ENCODE measurements at places on chromosomes 5 and 9. TPM values are rescaled to one million over a fixed set of nuclear protein-coding genes. Genes with fewer than 3 reads are reported as not detected.

PCDHGB5 gene
- total RNA-seq, result not detected

CYSRT1 gene
- 0.89 TPM for total RNA-seq

DNA sequence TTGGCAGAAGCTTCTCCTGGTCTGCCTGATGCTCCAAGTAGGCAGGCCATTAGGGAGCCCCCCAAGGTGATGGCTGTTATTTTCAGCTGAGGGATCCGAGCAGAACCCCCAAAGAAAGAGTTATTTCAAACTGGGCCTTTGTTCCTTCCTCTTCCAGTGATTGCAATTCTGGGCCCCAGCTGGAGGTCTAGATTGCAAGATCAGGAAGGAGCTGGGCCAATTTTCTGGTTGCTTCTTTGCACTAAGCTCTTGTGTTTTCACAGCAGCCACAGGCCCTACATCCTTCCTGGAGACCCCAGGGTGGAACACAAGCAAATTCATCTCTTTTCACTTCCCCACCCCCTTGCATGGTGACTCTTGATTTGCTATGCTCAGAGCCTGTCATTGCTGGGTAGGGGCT lies 215.0 kb downstream of the SEMA6A start:
- no peak for DNase-seq

PCDHGA12 gene
- total RNA-seq, result 0.07 TPM

DNA sequence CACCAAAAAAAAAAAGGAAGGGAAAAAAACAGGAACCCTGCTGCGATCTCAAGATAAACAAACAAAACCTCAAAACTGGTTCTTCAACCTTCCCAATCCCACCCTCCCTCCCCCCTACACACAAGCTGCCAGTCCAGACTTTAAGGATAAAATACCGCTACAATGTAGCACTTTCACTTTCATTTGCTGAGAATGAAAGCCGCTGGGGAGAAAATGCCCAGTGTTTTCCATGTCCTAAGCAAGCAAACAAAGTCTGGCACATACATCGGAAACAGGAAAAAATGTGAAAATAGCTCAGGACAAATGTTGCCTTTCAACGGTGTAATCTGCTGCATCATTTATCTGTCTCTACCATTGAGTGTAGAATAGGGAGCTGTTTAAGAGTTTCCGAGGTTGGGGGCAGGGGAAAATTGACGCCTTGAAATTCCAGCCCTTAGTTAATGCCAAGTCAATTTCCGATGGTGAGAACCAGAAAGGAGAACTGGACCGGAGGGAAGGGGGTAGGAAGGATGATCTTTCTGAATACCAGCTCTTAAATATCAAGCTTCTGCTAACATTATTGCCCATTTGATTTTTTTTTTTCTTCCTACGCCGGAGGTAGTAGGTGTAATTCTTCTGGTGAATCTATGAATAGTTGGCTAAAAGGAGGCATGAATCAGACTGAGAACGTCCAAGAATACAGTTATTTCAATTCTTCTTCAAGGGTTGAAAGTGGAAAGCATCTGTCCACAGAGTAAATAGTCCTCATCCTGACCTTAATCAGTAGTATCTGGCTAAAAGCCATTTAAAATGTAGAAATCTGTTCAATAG lies 1.2 kb upstream of the ADAMTS6 start:
- DNase-seq, result no peak

DNA sequence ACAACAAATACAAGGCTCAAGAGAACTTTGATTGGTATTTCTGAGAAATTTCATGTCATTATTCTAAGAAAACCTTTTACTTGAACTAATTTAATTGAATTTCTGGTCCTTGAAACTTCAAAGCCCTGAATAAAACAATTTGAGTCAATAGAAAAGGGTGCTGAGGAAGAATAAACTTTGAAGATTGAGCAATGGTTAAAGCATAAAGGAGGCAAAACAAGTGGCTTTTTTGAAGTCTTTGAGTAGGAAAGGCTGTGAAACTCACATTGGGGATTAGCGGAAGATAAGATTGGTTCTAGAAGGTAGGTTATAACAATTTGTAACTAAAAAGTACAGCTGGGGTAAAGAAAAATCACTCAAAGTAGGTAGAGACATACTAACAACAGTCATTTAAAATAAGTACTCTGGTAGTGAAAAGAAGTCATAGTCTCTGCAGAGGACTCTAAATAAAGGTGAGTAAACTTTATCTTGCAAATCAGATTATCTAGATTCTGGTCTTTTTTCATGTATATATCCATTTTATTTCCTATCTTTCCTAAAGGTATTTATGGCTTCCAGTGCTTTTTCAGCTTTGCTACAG lies 6.4 kb upstream of the PLPP1 start:
- no peak for DNase-seq

DNA sequence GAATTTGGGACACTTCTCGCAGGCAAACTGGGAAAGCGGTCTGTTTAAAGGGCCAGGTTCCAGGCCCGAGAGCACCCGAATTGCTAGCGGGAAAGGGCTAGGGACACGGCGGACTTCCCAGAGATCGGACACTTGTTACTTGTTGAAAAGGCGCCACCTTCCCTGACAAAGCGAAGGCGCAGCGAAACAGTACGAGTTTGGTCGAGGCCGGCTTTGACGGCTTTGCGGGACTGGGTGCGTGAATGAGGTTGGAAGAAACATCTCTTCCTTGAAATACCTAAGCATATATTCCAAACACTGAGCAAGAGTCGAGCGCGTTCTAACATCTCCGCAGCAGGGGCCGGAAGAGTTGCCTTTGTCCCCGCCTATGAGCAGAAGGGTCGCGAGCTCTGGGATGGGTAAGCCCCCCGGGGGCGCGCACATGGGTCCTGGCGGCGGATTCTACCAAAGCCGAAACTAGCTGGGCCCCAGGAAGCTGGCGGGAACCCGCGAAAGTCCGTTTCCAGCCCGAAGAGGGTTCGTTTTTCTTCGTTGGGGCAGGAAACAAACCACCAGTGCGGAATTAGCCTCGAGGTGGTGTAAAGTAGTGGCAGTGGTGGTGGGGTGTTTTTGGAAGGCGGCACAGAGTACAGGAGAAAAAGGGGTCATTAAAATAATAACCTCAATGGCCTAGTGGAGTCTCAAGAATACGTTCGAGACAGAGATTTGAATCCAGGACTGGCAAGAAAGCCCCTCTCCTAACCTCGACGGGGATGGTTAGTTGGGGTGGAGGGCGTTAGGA lies 1.5 kb downstream of the GDNF start:
- DNase-seq, result no peak

IL9 gene
- total RNA-seq, result not detected

DNA sequence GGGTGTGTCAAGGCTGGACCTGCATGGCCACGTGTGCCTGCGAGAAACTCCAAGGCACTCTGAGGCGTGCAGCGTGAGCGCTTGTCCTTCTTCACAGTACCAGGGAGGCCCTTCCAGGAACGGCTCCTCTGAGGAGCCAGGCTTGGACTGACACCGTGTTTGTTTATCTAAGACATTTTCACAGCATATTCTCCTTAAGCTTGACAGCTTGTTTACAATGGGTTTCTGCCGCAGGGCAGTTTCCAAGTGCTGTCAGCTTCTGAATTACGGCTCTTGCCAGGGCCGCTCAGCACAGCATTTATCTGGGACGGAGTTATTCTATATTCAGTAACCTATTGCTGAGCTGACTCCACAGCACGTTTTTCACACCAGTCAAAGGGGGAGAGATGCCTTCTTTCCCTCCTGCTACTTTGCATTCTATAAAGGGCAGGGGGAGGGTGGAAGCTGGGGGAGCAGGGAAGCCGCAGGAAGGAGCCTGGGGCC lies 98.4 kb downstream of the LMNB1 start:
- DNase-seq, result peak; percentile 35

GRCh38 chr5:14134083-14134482 lies 9.1 kb upstream of the TRIO start:
- DNase-seq, result no peak

- no peak for DNase-seq
These were observed 114.2 kb upstream of the ADAMTS16 start for GRCh38 chr5:5025774-5026408.

DNA sequence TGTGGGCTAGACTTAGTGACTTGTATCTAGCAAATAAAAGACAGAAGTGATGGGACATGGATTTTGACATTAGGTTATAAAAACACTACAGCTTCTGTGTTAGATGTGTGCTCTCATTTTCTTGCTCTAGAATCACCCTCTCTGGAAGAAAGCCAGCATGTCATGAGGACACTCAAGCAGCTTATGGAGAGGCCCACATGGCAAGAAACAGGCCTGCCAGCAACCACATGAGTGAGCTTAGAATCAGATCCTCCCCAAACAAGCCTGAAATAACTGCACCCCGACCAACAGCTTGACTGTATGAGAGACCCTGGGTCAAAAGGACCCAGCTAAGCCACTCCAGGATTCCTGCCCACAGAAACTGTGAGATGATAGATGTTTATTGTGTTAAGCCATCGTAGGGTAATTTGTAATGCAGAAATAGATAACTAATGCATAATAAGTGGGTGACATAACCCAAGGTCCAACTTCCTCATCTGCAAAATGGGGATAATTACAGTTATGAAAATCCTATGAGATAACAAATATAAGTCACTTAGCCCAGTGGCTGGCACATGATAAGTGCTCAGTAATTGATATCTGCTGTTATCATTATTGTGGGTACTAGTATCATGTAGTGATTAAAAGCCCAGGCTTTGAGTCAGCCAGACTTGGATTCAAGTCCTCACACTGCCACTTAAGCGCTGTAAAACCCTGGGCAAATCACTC lies 86.5 kb downstream of the KLHL3 start:
- DNase-seq, result no peak

DNA sequence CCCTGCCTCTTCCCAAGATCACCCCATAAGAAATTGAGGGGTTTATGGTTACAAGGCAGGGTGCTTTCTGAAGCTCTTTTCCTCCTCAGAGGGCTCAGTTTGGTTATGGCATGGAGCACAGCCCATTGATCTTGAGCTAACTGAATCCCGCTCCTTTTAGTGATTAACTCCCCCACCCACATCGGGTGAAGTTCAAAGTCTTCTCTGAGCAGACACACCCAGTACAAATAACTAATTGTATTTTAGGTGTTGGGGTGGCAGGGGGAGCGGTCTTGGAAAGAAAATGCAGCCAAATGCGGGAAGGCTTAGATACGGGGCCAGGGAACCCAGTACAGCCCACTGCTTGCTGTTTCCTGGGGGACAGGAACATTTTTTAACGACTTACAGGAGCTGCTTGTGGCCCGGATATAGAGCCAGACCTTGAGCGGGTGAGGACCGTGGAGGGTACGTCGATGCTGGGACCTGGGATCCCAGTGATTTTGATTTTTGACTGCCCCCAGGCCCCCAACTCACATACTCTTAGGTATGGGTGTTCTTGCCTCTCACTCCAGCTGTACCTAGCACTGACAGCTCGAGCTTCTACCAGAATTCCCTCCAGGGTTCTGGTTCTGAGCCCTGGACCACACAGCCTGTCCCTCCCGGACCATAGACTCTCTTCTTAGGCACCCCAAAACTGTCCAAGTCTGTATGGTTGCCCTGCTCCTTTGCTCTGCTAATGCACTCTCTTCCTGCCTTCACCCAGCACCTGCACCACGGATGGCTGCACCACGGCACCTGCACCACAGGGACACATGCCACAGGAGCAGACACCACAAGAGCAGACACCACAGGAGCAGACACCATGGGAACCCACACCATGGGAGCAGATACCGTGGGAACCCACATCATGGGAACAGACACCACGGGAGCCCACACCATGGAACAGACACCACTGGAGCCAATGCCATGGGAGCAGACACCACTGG lies 18.3 kb upstream of the RXRA start:
- no peak for DNase-seq

GRCh38 chr5:99068944-99069650 lies 140.3 kb upstream of the CHD1 start:
- no peak for DNase-seq

SPATA6L gene
- total RNA-seq, result 0.73 TPM

GRCh38 chr9:93662952-93663572 lies 86.7 kb downstream of the PHF2 start:
- DNase-seq, result no peak

DNA sequence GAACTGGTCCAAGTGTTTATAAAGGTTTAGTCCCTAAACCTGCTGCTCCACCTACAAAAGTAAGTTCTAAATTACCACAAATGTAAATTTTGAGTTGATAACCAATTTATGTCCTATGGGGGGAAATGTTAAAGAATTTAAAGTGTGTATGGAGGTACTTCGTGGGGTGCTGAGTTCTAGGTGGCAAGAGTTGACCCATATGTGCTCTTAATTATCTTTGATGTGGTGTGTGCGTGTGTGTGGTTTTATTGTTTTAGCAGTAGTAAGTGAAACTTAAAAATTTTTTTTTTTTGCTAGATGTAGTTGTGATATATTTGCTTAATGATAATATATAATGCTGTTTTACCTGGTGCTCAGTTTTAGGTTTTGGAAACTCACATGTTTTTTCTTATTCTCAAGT lies 72.6 kb downstream of the GPBP1 start:
- DNase-seq, result no peak

LRRTM2 gene
- not detected for total RNA-seq
